ENCODE measurements at places on chromosomes 1 and 21. TPM values are rescaled to one million over a fixed set of nuclear protein-coding genes. Genes with fewer than 3 reads are reported as not detected.
A peak's percentile ranks its signal among the peaks of the same experiment; 100 is the strongest.

DNA sequence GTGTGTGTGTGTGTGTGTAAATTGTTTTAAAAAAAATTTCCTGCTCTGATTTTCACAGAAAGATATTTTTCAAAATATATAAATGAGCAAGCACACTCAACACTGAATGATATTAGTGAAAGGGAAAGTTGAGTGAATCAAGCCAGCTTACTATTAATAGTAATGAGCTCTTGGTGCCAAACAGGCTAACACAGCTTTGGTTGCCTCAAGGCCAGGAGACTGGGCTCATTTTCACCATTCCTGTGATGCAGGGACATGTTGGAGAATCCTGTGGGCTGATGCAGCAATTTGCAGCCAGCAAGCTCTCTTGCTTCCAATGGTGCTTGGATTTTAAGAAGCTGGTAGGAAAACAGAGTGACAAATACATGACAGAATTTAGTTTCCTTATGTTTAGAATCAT lies 30.2 kb downstream of the PLA2G4A start:
- DNase-seq, result no peak

GRCh38 chr1:97271916-97272788 lies 550.6 kb downstream of the PTBP2 start:
- DNase-seq, result no peak

OXCT2 gene
- 0.77 TPM for total RNA-seq

DNA sequence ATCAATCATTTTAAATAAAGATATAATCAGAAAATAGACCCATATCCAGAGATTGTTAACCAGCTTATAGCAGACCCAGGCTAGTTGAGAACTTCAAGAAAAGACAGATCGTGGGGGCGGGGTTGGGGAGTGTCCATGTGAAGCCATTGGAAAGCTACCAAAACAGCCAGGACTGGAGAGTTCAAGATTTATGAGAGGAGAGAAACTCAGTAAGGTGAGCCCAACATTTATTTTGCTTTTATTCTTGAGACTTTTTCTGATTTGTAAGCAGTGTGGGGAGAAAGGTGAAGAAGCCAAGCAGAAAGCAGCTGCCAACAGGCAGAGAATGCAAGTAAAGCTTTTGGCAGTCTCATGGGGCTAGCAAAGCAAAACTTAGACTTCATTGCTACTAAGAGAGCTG lies 179.9 kb downstream of the VPS13D start:
- peak; percentile 27 for DNase-seq

FOXE3 gene
- total RNA-seq, result not detected

CROCC gene
- total RNA-seq, result 7.9 TPM

ADAM30 gene
- not detected for total RNA-seq

All from left ventricle myocardium superior (tissue), 1 donor.